ENCODE measurements at places on chromosomes 4 and X.

DNA sequence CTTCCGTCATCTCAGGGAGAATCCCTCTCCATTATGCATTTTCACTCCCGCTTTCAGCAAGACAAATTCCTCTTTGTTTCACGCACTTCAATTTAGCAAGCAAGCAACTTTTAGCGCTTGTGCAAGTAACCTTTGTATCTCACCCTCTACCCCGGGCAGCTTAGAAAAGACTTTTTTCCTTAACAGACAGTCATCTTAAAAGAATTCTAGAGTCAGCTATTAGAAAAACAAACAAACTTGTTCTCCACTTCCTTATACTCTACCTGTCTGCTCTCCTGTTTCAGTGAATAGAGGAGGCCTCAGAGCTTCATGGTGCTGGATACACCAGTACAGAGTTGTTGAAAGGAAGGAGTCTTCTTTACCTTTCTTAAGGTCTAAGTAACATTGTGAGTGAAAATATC is 12.1 kb downstream of the TIGD2 start:
- no peak for DNase-seq

- DNase-seq = no peak
Observed at GRCh38 chr4:88308587-88308986, 24.2 kb upstream of the PPM1K start.

GRCh38 chr4:25759101-25759500 is 103.5 kb downstream of the SLC34A2 start:
- DNase-seq = no peak

- DNase-seq = peak; percentile 71
Observed at GRCh38 chr4:7872264-7872771, 67.3 kb downstream of the AFAP1 start.

GRCh38 chrX:10022580-10023245 is 55.6 kb downstream of the CLDN34 start:
- DNase-seq = no peak

GRCh38 chrX:20066968-20067708 is 49.6 kb downstream of the MAP7D2 start:
- peak; percentile 58 for DNase-seq

- no peak for DNase-seq
Observed at GRCh38 chr4:97072666-97073065, 1070.6 kb downstream of the STPG2 start.

DNA sequence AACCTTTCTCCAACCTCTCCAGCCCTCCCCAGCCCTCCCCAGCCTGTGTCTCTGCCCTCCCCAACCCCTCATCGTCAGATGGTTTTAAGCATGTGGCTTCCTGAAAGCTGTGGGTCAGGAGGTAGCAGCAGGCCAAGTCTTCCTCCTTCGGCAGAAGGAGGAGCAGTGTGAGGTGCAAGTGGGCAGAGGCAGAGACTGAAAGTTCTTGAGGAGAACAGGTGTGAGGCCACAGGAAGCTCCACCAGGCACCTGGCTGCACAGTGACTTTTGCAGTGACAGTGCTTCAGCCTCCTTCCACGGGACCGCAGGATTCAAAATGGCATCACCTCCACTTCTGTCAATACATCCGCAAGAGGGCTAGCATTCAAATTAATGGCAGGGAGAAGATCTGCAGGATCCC is 203.9 kb upstream of the LEF1 start:
- no peak for DNase-seq

- DNase-seq = peak; percentile 20
Observed at GRCh38 chr4:8099981-8100464, 58.6 kb downstream of the ABLIM2 start.
